ENCODE measurements at places on chromosomes 2 and 18.

DNA sequence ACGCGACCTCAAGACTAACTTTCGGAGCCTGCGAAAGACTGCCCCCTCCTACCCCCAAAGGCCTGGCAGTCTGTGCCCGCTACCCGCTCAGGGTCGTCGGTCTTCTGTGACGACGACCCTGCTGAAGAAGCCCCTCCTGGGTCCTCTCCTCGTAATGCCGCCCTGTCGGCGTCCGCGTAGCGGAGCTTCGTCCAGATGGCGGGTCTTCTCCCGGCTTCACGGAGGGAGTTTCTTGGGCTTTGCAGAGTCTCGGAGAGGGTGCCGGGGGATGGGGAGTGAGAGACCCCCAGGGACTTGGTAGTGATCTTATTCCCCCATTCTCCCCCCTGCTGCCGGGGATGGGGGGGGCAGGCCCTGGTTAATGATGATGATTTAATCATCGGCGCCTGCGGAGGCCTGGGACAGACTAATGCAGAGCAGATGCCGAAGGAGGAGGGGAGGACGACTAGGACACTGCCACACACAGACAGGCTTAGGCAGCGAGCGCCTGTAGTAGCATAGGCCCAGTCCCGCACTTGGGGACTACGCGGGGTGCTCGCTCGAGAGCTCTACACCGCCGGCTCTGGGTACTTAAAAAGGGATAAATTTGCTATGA, 528 bp upstream of the PCGF1 start:
- no peak for DNase-seq

DNA sequence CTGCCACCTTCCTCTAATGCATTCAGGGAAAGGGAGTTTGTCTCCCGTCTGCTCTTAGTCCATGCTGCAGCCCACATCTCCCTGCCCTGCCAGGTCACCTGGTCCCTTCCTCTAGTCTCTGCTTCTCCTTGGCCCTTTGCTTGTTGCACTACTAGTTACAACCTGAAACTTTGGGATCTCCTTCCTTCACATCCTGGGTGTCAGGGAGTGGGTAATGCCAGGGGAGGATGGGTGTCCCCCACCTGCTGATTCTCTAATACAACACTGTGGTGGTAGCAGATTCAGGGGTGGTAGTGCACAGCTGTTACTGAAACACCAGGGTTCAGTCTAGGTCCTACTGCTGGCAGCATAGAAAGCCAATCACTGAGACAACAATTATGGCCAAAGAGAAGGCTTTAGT, 31.2 kb upstream of the COX7A2L start:
- DNase-seq = no peak

DNA sequence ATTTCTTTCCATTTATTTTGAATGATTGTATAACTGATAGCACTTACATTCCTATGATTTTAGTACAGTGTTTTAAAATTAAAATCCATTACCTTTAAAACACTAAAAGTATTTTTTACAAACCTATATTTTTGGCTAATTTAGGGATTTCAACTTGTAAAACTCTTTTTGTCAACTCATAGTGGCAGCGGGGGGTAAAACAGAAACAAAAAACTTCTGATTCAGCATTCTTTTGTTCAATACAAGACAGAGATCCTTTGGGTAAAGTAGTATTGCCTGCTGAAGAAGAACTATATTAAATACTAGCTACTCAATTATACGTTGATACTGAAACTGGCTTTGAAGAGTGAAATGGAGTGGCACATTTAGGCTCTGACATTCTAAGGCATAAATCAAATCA, 437.4 kb upstream of the CDH19 start:
- no peak for DNase-seq

DNA sequence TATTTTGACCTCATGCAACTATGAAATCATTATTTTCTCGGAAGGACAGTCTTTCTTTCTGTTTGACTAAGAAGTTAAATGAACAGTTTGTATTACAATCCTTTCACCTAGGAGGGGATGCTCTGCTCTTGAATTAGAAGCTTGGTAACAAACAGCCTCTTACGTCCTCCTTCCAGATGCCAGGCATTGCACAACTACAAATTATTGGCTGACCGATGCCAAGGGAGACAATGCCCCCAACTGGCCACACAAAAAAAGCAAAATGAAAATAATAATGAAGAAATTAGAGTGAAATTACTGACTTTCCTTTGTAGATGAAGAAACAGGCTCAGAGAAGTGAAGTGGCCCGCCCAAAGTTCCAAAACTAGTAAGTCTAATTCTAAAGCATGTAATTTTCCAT, 177.9 kb downstream of the CYRIA start:
- no peak for DNase-seq

DNA sequence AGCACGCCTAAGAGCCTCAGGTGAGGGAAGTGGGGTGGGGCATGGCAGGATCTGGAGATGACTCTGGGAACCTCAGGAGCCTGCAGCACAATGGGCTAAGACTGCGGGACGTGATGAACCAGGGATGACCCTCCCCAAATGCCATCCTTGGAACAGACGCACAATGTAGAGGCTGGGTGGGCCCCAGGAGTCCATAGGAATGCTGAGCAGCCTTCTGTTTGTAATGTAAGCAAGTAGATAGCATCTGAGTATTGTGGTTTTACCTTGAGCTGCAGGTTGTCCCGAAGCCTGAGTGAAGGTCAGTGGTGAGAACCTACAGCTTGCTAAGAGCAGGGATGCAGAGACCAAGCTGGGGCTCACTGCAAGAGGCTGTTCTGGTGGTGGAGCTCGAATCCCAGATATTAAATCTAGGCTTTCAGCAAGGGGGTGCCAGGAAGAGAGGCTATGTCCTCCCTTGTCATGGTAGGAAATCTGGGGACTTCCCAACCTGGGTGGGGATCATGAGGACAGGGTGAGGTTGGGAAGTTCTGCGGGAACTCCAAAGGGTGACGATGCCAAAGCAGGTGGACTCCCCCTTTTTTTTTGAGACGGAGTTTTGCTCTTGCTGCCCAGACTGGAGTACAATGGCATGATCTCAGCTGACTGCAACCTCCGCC, 5.8 kb downstream of the SCTR start:
- no peak for DNase-seq

DNA sequence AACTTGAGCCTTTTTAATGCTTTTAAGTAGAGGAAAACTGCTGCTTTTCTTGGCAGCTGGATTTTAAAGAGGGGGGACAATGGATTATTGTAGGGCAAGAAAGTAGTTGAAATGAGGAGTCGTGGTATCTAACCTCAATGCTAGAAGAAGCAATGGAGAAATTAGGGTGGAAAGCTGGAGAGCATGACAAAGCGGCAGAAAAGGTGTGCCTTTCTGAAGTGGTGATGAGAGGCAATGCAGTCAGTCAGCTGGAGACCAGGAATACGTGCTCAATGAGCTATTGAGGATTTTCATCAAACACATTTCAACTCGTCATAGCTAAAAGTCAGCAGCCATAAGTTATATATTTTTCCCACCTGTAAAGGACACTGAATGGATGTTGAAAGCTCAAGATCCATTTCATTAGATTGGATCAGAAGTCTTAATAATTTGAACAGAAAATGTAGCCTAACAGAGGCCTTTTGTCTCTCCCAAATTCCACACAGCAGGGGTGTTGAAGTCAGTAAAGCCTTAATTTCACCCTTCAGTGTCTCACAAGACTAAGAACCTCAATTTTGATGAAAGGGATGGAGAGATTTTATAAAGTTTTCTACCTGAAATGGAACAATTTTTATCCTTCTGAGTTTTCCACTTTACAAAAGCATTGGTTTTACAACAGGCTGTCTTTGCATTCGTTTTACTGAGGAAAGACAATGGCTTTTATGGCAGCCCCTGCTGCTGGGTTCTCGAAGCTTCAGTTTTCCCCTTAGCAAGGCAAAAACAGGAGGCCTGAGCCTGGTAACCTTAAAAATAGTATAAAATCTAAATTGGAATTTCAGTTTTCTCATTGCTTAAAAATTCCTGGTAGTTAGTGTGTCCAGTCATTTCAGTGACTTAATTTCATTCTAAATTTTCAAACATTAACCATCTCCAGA, 131.1 kb downstream of the CCDC102B start:
- DNase-seq = no peak

- DNase-seq = no peak
Observed at GRCh38 chr18:13551305-13551603, 175.1 kb downstream of the FAM210A start.

DNA sequence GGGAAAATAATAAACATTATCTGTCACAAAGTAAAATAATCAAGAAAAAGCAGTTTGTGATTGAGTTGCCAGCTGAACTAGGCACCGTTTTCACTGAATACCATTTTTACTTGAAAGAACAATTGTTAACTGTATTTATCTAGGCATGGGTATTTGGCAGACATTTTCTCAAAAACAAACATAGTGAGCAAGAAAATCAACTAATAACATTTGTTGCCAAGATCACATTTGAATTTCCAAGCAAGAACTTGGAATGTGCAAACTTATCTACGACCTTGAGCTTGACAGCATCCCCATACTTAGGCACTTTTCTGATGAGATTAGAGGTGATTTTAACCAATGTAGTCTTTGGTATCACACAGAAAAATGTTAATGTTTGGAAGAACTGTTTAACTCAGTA, 16.7 kb downstream of the SS18 start:
- DNase-seq = no peak

GRCh38 chr2:169360984-169361705, 1.2 kb downstream of the LRP2 start:
- DNase-seq = no peak

- DNase-seq = peak; percentile 49
Observed at GRCh38 chr2:216692636-216693413, 2.5 kb downstream of the IGFBP5 start.

GRCh38 chr2:53987336-53987921, 16.6 kb upstream of the PSME4 start:
- DNase-seq = no peak

DNA sequence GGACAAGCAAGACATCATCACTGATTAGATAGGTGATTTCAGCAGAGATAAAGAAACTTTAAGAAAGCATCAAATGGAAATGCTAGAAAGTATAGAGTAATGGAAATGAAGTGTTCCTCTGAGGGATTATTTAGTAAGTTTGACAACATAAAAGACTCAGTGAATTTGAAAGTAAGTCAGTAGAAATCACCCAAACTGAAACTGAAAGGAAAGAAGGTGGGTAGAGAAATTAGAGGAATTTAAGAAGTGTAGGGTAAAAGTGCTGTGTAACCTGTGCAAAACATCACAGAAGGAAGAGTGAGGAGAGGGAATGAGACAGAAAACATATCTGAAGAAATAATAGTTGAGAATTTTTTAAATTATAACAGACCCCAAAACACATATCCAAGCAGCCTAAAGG, 343.1 kb downstream of the CBLN2 start:
- DNase-seq = no peak

DNA sequence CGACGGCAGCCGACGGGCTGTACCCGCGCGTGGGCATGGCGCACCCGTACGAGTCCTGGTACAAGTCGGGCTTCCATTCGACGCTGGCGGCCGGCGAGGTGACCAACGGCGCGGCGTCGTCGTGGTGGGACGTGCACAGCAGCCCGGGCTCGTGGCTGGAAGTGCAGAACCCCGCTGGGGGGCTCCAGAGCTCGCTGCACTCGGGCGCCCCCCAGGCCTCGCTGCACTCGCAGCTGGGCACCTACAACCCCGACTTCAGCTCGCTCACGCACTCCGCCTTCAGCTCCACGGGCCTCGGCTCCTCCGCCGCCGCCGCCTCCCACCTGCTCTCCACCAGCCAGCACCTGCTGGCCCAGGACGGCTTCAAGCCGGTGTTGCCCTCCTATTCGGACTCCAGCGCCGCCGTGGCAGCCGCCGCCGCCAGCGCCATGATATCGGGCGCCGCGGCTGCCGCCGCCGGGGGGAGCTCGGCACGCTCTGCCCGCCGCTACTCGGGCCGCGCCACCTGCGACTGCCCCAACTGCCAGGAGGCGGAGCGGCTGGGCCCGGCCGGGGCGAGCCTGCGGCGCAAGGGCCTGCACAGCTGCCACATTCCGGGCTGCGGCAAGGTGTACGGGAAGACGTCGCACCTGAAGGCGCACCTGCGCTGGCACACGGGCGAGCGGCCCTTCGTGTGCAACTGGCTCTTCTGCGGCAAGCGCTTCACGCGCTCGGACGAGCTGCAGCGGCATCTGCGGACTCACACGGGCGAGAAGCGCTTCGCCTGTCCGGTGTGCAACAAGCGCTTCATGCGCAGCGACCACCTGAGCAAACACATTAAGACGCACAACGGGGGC, 2.0 kb downstream of the SP9 start:
- no peak for DNase-seq

DNA sequence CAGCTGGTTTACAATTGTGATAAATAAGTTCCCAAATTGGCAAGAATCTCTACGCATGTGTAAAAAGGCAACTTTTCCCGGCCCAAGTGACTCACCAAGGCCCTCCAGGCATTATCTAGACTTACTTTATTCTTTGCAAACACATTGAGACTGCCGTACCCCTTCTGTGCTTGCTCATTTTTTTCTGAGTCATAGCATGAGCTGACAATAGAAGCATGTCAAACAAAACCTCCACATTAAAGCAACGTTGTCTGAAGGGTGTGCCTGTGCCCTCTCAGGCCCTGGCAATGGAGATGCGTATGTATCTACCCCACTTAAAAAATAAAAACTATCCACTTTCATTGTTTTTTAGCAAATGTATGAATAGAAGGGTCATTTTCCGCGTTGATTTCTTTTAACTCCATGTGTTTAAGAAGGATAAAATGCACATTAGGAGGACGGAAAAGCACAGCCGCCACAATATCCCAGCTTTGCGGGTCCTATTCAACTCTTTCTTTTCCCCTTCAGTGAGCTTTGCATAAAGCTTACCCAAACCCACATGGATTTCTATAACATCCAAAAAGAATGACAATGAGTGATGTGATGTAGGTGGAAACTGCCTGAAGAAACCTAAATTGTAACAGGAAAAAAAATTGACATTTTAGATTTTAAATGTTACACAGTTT, 298.2 kb downstream of the CDCA7 start:
- DNase-seq = no peak

- no peak for DNase-seq
Observed at GRCh38 chr18:13811993-13812392, 12.0 kb upstream of the MC5R start.

DNA sequence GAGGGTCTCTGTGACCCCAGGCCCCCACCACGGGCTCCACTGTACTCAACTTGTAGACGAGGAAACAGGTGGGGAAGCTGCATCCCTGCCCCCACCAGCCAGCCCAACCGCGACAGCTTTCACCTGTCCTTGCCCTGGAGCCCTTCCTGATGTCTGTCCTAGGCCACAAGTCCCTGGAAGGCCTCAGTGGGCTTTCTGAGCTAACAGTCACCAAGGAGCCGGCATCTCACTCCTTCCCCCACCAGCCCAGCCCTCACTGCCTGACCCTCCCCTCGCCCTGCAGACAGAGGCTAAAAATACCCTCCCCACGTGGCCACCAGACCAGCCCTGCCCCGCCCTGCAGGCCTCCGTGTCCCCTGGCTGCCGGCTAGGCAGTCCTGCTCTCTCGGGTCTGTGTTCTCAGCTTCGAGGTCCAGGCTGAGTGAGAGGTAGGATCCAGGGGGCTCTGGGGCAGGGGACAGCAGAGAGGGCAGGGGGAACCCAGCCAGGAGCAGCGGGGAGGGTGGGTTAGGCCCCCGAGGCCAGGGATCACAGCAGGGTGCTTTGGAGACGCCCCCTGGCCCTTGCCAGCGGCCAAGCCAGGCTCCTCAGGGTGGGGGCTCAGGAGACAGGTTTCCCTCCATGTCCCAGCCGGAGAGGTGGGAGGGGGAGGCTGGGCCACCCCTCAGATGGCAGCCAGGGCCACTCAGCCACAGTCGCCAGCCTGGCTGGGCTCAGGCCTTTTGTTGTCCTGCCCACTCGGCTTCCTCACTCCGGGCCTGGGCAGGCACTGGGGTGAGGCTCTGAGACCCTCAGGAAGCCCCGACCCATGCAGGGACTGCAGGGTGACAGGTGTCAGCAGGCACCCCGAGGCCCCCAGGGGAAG, at the start of gene KLHL30:
TSS of gene KLHL30 (plus strand) at position 338 of the 865 bp plus-strand sequence. CDS start 2,087 bp downstream, outside the sequence.
- DNase-seq = no peak
